Muscle of leg (tissue), 16 donors: ENCODE measurements at places on chromosomes 1 and 21. TPM values are rescaled to one million over a fixed set of nuclear protein-coding genes. Genes with fewer than 3 reads are reported as not detected.
A peak's percentile ranks its signal among the peaks of the same experiment; 100 is the strongest.

PUM1 gene
- polyA plus RNA-seq: 54.4 TPM

AKR7A3 gene
- polyA plus RNA-seq: 0.93 TPM

NTNG1 gene
- polyA plus RNA-seq: 13.9 TPM

- DNase-seq: peak; percentile 26
These were observed 574.0 kb downstream of the KCNT2 start for GRCh38 chr1:196034080-196034706.
